Hair follicular keratinocyte (primary cell): ENCODE measurements at places on chromosomes 3 and 15. TPM values are rescaled to one million over a fixed set of nuclear protein-coding genes. Genes with fewer than 3 reads are reported as not detected.

GASK1A gene
- 0.91 and 0.94 TPM in 2 replicates for total RNA-seq

PROK2 gene
- total RNA-seq, result not detected in 2 replicates

TRH gene
- not detected in 2 replicates for total RNA-seq

CTXND1 gene
- total RNA-seq, result not detected in 2 replicates

RTP1 gene
- total RNA-seq, result not detected in 2 replicates

DISP2 gene
- 0.94 and 1.4 TPM in 2 replicates for total RNA-seq

TRAT1 gene
- not detected in 2 replicates for total RNA-seq

IREB2 gene
- total RNA-seq, result 7.6 and 8.2 TPM in 2 replicates

FBN1 gene
- 2.0 and 3.3 TPM in 2 replicates for total RNA-seq

P2RY13 gene
- total RNA-seq, result not detected in 2 replicates

ZNF662 gene
- total RNA-seq, result 1.0 and 1.5 TPM in 2 replicates

NPAP1 gene
- not detected in 2 replicates for total RNA-seq

FLNB gene
- total RNA-seq, result 397 and 620 TPM in 2 replicates

TRA2B gene
- 146 and 157 TPM in 2 replicates for total RNA-seq

ATP6V1A gene
- total RNA-seq, result 34.0 and 38.8 TPM in 2 replicates

SI gene
- not detected in 2 replicates for total RNA-seq

NEK4 gene
- 11.9 and 15.1 TPM in 2 replicates for total RNA-seq

NECTIN3 gene
- total RNA-seq, result 0.31 and 3.4 TPM in 2 replicates

EIF4G1 gene
- 319 and 487 TPM in 2 replicates for total RNA-seq

GOLGA8N gene
- 0.49 and 0.94 TPM in 2 replicates for total RNA-seq

LRTM1 gene
- total RNA-seq, result not detected in 2 replicates

GP9 gene
- not detected in 2 replicates for total RNA-seq

PLIN1 gene
- total RNA-seq, result 0.08 and 0.42 TPM in 2 replicates

SNTN gene
- not detected in 2 replicates for total RNA-seq

RETNLB gene
- total RNA-seq, result not detected in 2 replicates

GHSR gene
- total RNA-seq, result not detected in 2 replicates

GP5 gene
- not detected in 2 replicates for total RNA-seq
